ENCODE measurements at places on chromosomes 6 and 20.

DNA sequence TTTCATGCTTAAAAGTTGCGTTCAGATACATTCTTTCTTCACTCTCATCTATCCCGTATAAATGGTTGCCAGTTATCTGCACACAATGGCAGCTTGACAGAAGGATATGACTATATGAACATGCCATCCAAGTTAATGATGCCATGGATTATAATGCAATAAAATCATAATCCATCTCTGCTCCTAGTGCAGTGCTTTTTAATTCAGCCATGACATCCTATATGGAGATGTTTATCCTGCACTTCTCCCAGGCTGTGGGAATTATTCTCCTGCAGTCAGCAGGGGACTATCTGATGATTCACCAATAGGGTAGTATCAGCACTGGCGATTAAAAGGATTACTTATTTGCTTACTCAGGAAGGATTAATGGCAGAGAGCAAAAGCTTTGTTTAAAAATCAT, 273.8 kb downstream of the SAMD5 start:
- no peak for DNase-seq

GRCh38 chr6:27407153-27407814, 18.7 kb downstream of the ZNF391 start:
- DNase-seq = no peak

DNA sequence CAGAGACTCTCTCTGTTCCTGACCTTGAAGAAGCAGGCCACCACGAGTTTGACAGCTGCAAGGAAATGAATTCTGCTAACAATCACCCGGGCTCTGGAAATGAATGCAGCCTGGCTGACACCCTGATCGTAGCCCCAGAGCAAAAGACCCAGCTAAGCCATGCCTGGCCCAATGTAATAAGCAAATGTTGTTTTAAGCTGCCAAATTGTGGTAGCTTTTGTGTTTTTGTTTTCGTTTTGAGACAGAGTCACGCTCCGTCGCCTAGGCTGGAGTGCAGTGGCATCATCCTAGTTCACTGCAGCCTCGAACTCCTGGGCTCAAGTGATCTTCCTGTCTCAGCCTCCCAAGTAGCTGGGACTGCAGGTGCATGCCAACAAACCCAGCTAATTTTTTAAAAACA, 3.3 kb upstream of the OXT start:
- no peak for DNase-seq

DNA sequence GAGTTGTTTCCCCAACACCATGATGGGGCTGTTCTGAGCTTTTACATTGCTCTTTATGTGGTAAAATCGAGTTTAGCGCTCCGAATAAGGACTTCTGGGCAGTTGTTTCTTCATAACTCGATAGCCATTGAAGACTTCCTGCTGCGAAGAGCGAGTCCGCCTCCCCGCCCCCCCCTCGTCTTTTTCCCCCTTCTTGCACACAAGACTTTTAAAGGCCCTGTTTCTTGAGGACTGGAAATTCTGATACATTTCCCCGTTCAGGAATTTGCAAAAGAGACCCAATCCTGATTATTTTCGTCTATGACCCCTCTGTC, 1.5 kb upstream of the CITED2 start:
- no peak for DNase-seq
